ENCODE measurements at places on chromosomes 1 and 21.

- no peak for DNase-seq
Measured at GRCh38 chr1:229048896-229049295, 222.0 kb upstream of the RAB4A start.

- peak; percentile 26 for DNase-seq
Measured at GRCh38 chr1:5980314-5981008, 11.8 kb downstream of the NPHP4 start.

DNA sequence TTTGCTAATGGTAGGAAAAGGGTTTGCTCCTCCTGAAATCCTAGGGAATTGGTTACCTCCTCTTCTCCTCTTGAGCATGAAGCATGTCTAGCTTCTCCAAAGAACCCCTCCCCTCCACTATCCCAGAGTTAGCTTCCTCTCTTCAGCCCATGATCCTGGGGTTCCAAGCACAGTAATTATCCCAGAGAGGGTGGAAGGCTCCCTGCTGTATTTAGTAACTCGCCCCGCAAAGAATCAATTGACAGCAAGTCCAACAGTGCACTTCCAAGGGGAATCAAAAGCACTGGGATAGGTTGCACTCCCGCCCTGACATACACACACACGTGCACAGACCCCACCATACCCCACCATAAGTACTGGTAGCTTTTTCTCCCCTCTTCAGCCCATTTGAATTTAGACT is 3.1 kb downstream of the S100A8 start:
- DNase-seq, result no peak

DNA sequence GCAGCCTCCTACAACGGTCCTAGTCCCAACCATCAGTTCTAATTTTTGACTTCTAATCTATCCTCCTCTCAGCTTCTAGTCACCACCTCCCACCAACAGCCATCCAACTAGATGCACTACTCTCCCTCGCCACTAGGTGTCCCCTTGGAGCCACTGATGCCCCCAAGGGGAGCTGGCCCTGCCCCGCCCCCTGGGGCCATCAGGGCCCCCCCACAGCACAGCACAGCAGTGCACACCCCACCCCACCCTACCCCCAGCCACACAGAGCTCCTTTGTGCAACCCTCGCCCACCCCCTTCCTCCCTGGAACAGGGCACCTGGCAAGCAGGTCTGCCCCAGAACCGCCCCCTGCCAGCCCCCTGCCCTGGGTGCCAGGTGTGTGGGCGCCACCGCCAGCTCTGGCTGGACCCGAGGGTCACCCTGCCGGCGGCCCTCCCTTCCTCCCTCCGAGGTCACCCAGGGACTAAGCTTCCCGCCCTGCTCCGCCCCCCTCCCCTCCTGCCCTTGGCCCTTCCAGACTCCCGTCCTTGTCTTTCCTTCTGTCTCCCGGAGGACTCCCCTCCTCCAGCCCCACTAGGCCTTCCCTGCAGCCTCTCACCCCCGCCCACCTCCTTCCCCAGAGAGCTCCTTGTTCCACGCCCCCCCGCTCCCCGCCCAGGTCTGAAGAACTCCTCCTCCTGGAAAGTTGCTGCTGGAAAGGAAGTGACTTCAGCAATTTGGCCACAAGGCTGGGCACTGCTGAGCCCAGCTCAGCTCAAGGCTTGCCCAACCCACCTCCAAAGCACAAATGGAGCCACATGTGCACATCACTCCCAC is 47.0 kb downstream of the AHDC1 start:
- peak; percentile 97 for DNase-seq

GRCh38 chr1:109564194-109564878 is 15.9 kb downstream of the GNAI3 start:
- no peak for DNase-seq

DNA sequence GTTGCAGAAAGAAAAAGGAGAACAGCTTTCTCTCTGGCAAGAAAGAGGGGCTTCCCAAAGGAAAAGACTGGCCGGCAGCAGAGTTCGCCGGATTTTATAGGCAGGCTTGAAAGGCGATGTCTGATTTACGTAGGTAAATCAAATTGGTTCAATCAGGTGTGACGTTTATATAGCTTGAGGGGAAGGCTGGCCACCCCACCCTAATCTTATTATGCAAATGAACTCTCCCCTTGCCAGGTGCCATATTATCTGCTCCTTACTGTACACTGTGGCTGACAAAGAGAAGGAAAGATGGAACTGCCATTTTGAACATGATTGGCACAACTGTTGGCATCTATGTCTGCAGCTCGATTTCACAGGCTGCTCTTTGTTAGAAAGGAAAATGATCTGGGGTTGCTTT is 16.8 kb upstream of the INTS3 start:
- no peak for DNase-seq

DNA sequence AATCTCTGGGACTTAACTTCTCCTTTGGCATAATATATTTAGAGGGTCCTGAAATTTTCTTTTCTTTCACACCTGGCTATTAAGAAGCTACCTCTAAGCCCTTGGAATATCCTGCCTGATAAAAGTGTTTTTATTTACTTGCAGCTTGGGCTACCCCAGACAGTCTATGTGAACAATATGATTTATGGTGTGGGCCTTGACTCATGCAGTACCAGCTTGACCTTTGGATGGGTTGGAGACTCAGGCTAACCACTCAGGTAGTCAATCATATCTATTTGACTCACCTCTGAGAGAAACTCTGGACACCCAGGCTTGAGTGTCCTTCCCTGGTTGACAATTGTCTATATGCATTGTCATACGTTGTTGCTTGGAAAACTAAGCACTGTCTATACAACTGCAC is 13.4 kb upstream of the PGBD2 start:
- DNase-seq, result no peak

- DNase-seq, result no peak
Measured at GRCh38 chr1:75999034-75999433, 66.8 kb upstream of the ASB17 start.

GRCh38 chr21:42975886-42976608 is 1.7 kb downstream of the PKNOX1 start:
- no peak for DNase-seq

DNA sequence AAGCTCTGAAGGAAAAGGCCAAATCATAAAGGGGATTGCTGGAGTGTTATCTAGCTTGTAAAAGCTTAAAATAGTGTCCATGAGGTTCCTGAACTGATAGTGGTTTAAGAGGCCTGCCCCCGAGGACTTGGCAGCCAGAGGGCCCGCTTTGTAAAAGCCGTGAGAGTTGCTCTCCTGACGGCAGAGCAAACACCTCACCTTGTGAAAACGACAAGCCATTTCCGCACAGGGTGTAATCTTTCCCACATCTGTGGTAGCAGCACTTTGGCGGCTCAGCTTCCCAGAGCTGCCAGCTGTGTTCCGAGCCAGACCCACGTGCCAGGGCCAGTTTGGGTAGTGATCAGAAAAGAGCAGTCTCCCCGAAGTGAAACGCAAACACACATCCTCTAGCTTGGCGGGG is 37.0 kb downstream of the SERBP1 start:
- no peak for DNase-seq
